ENCODE measurements at places on chromosomes 2 and 18.

DNA sequence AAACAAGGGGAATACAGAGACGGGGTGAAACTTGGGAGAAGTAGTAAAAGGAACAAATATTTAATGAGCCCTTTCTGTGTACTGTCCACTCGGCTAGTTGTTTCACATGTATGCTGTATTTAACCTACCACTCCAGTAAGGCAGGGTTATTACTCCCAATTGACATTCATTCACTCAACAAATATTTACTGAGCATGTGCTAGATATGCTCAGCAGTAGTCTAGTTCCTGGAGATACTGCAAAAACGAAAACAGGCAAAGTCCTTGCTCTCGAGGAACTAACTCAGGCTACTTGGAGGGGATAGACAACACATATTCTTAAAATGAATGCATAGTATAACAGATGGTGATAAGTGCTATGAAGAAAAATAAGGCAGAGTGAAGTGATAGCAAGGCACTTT is 207.3 kb downstream of the SS18 start:
- DNase-seq, result no peak

DNA sequence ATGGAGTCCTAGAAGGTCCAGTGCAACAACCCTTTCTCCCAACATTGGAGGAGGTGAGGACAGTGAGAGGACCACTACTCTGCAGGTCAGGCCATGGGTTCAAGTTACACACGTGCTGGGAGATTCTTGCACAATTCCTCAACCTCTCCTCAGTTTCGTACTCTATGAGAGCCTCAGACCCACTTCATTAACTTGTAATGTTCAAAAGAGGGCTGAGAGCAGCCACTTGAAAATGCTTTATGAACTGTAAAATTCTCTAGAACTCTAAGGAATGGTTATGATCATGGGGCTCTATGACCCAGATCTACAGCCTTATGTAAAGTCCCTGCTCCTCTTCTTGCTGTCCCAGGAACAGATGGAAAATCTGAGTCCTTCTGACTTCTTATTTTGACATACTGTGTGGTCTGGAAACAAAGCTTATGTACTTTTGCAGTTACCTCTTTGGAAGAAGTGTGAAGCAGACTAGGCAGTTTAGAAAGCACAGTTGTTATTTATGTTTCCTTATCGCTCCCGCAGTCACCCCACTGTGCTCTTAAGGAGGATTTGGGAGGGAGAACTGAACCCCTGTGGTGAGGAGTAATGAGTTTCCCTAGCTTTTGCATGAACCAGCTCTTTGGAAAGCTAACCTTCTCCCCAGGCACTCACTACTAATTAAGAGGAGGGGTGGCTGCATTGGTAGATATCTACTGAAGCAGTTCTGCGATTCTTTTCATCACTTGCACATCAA is 296.6 kb downstream of the LRRTM1 start:
- no peak for DNase-seq

DNA sequence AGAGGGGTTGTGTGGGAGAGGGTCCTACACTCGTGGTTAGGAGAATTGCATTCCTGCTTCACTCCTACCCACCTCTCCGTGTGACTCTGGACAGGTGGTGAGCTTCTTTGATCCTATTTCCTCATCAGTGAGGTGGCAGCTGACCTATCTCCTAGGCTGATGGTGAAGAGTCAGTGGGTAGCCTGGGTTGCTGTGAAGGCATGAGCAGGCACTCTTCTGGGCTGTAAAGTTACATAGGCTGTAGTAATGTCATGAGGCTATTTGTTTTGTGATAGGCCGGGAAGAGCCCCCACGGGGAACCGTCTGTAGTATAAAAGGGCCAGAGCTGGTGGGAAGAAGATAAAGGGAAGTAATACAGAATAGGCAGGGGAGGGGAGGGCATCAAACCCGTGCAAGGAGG is 83.8 kb downstream of the TMEM247 start:
- no peak for DNase-seq

DNA sequence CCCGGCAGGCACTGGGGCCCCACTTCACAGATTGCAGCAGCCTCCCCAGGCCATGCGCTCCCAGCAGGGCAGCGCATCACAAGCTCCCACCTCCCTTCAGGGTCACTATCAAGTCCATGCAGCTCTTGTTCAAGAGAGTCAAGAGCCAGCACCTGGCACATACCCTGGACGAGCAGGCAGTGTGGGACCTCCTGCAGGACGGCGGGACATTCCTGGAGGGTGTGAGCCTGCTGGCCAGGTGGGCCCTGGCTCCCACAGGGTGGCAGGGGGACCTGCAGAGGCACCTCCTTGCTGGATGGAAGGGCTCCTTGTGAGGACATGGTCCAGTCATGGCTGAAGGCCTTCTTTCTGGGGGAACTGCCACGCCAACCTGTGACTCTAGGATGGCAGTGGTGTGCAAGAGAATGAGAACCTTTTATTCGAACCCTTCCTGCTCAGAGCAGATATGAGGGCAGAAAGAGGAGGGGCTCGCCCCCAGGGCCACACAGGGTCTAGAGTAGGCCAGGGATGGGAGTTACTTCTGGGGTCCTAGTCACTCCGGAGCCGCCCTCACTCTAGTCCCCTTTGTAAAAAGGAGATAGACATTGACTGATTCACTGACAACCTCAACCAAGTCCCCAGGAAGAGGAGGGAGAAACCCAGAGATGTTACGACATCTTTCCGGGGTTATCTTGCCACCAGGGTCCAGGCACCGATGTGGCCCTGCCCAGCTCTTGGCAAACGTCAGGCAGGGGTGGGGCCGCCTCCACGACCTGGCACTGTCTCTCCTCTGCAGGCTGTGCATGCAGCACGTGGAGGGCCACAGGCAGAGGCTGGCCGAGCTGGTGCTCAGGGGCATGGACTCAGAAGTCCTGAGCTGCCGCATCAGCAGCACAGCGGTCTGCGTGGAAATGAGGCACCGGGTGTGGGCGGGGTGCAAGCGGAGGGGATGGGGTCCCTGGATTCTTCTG is 31.3 kb downstream of the HJURP start:
- no peak for DNase-seq
